ENCODE measurements at places on chromosomes 7 and 10. TPM values are rescaled to one million over a fixed set of nuclear protein-coding genes. Genes with fewer than 3 reads are reported as not detected.
A peak's percentile ranks its signal among the peaks of the same experiment; 100 is the strongest.

Gene DLX6
- total RNA-seq, result 1.2 TPM

Gene CRPPA
- total RNA-seq, result 9.9 TPM

GRCh38 chr10:124450012-124450782 lies at the start of gene NKX1-2:
Gene NKX1-2 (minus strand): TSS chr10:124450035. CDS start chr10:124449943, 92 bp downstream.
- DNase-seq, result no peak
- H3K36me3 ChIP-seq, result no peaks in the 10 kb centered on the region
- H3K4me1 ChIP-seq, result peaks cover 7% of the 10 kb centered on the region
- H3K27ac ChIP-seq, result no peak within 1 kb of the TSS
- peak within 1 kb of the TSS; percentile 48 for H3K4me3 ChIP-seq

DNA sequence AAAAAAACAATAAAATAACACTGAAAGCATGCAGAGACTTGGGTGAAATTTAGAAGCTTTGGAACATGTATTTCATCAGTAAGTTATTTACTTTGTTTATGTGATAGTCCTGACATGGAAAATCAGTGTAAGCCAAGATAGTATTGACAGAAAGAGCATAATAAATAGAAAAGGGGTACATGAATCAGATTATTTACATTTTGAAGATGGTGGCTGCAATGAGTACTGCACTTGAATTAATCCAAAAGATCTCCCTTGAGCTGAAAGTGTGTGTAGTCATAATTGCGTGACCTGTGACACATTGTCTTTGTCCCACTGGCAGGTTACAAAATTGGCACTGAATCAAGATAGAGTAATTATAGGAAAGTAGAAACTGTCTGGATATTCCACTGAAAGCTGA lies 562.9 kb downstream of the GFRA1 start:
- no peaks in the 10 kb centered on the region for H3K27me3 ChIP-seq
- no peak for DNase-seq
- H3K27ac ChIP-seq, result no peak overlapping the region
- no peaks in the 10 kb centered on the region for H3K4me1 ChIP-seq
- H3K36me3 ChIP-seq, result no peaks in the 10 kb centered on the region

Gene LAMB1
- 240 TPM for total RNA-seq

Gene KLLN
- total RNA-seq, result 0.81 TPM

Gene SEC61G
- total RNA-seq, result 198 TPM

DNA sequence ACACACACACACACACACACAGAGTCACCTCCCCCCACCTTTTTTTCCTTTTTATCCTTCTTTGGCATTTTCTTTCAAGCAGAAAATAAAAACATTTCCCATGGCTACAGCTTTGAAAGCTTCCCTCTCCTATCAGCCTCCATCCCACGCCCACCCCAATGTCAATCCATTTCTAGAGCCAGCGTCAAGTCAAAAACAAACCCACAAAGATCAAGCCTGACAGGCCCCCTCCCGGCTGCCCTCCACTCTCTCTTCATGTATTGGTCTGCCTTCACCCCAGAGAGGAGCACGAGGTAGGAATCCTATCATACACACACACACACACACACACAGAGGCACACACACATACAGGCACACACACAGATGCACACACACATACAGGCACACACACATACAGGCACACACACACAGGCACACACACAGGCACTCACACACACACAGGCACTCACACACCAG lies 8.0 kb upstream of the TNRC18 start:
- peaks cover 24% of the 10 kb centered on the region for H3K4me1 ChIP-seq
- peak overlapping the region; percentile 6 for H3K27ac ChIP-seq
- H3K27me3 ChIP-seq, result no peaks in the 10 kb centered on the region
- peaks cover 45% of the 10 kb centered on the region for H3K36me3 ChIP-seq
- no peak for DNase-seq

- no peak overlapping the region for H3K4me3 ChIP-seq
- no peaks in the 10 kb centered on the region for H3K36me3 ChIP-seq
- peak; percentile 20 for DNase-seq
- H3K27me3 ChIP-seq, result no peaks in the 10 kb centered on the region
Observed at GRCh38 chr7:112572669-112573301, 92.0 kb downstream of the LSMEM1 start.

DNA sequence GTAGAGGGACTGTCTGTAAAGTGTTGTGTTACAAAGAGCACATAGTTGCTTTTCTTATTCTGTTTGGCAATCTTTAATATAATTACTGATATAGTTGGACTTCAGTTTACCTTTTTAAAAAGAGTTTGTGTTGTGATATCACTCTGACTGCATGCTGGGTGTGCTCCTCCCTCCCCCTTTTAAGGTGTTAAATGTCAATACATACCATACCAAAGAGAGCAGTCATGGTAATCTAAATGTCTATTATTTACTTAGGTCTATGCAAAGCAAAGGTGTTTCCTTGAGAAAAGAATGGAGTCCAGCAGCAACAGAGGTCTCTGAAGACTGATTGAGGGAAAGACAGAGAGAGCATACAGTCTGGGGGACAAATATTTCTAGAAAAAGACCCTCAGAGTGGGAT lies 275.1 kb upstream of the NRP1 start:
- H3K4me1 ChIP-seq, result peaks cover 30% of the 10 kb centered on the region
- peak; percentile 25 for DNase-seq
- no peaks in the 10 kb centered on the region for H3K27me3 ChIP-seq
- H3K36me3 ChIP-seq, result no peaks in the 10 kb centered on the region

GRCh38 chr7:28595801-28596200 lies 183.5 kb downstream of the CREB5 start:
- H3K27ac ChIP-seq, result no peak overlapping the region
- no peaks in the 10 kb centered on the region for H3K27me3 ChIP-seq
- no peak overlapping the region for H3K4me3 ChIP-seq
- H3K36me3 ChIP-seq, result no peaks in the 10 kb centered on the region
- H3K4me1 ChIP-seq, result peaks cover 8% of the 10 kb centered on the region

- H3K27ac ChIP-seq, result no peak overlapping the region
- no peak overlapping the region for H3K4me3 ChIP-seq
- H3K27me3 ChIP-seq, result no peaks in the 10 kb centered on the region
- H3K36me3 ChIP-seq, result no peaks in the 10 kb centered on the region
- no peaks in the 10 kb centered on the region for H3K4me1 ChIP-seq
Observed at GRCh38 chr7:157926521-157927150, 589.8 kb downstream of the DNAJB6 start.

GRCh38 chr7:130040576-130040975 lies 10.6 kb downstream of the ZC3HC1 start:
- H3K36me3 ChIP-seq, result peaks cover 20% of the 10 kb centered on the region
- H3K27ac ChIP-seq, result no peak overlapping the region
- no peak for DNase-seq
- no peak overlapping the region for H3K4me3 ChIP-seq
- H3K27me3 ChIP-seq, result no peaks in the 10 kb centered on the region

Gene PLEKHS1
- 13.8 TPM for total RNA-seq

DNA sequence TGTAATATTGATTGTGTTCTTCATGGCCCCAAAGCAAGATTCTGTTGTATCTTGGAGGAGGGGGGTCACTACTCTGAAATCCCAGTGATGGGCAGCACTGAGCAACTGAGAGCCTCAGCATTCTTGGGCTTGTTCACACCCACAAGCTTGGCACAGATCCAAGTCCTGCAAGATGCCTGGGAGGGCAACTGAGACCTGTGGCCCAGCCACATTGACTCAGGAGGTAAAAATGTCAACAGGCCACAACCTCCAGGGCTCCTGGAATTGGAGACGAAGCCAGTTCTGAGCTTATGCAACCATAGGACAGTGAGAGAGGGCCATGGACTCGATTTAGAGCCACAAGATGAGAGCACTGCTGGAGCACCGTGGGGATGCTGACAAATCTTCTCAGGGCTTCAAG lies 3.1 kb upstream of the DOCK1 start:
- H3K4me3 ChIP-seq, result no peak overlapping the region
- peak; percentile 48 for DNase-seq
- H3K36me3 ChIP-seq, result peaks cover 34% of the 10 kb centered on the region
- H3K4me1 ChIP-seq, result peaks cover 37% of the 10 kb centered on the region

DNA sequence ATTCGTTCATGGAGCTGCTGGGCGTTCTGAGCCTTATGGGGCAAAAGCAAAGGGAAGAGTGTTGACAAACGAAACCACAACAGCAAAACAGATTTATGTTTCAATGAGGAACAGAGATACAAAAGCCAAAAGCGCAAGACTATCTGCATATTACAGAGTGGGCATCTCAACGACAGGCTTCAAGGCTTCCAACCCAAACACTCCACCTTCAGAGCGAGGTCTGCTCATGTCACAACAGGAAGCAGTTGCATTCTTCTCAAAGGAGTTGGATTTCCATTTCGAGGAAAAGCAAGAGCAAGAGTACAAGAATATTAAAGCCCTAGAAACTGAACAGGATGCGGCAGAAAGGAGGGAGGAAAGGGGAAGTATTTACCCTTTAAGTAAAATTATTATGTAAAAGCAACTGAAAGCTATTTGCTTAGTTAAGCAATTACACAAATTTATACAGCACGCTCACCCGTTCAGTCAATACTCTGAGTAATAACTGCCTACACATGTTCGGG lies 189.3 kb downstream of the ELMO1 start:
- no peak overlapping the region for H3K4me3 ChIP-seq
- no peak for DNase-seq
- no peak overlapping the region for H3K27ac ChIP-seq
- peaks cover 21% of the 10 kb centered on the region for H3K27me3 ChIP-seq
- no peaks in the 10 kb centered on the region for H3K4me1 ChIP-seq

DNA sequence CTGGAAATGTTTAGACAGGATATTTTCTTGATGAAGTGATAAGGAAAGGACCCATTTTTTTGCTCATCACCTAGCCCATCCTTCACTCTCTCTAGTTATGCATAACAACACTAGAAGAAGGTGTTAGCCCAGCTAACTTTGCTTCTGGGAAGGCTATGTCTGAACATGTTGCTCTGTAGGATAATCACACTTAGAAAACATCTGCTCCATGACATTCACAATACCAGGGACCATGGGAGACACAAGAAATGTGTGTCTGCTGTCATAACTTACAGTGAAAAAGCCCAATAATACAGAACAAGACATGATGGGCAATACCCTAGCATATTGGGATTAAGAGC lies 13.9 kb upstream of the ZNF282 start:
- DNase-seq, result no peak
- no peak overlapping the region for H3K27ac ChIP-seq
- H3K4me3 ChIP-seq, result no peak overlapping the region
- H3K27me3 ChIP-seq, result no peaks in the 10 kb centered on the region
- no peaks in the 10 kb centered on the region for H3K4me1 ChIP-seq

DNA sequence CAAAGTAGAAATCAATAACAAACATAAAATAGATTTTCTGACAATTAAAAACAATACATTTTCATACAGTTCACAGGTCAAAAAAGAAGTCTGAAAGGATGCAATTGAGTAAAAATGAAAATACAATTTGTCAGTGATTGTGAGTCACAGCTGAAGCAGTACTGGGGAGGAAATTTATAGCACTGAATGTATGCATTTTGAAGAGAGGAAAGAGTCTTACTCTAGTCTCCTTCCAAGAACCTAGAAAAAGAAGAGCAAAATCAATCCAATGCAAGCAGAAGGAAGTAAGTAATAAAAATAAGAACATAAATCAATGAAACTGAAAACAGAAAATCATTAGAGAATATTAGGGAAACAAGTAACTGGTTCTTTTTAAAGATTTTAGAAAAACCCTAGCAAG lies 507.2 kb upstream of the IGFBP3 start:
- peaks cover 10% of the 10 kb centered on the region for H3K4me1 ChIP-seq
- no peaks in the 10 kb centered on the region for H3K36me3 ChIP-seq
- H3K27me3 ChIP-seq, result no peaks in the 10 kb centered on the region
- no peak for DNase-seq
- H3K4me3 ChIP-seq, result no peak overlapping the region

GRCh38 chr7:36283711-36284130 lies 105.9 kb upstream of the ANLN start:
- peaks cover 88% of the 10 kb centered on the region for H3K4me1 ChIP-seq
- DNase-seq, result no peak
- no peaks in the 10 kb centered on the region for H3K27me3 ChIP-seq
- H3K4me3 ChIP-seq, result no peak overlapping the region

Gene MEOX2
- 12.6 TPM for total RNA-seq

Gene KCP
- 10.6 TPM for total RNA-seq

GRCh38 chr10:71351628-71352319 lies 32.7 kb downstream of the SLC29A3 start:
- peaks cover 29% of the 10 kb centered on the region for H3K4me1 ChIP-seq
- no peak overlapping the region for H3K27ac ChIP-seq
- H3K27me3 ChIP-seq, result peaks cover 32% of the 10 kb centered on the region

DNA sequence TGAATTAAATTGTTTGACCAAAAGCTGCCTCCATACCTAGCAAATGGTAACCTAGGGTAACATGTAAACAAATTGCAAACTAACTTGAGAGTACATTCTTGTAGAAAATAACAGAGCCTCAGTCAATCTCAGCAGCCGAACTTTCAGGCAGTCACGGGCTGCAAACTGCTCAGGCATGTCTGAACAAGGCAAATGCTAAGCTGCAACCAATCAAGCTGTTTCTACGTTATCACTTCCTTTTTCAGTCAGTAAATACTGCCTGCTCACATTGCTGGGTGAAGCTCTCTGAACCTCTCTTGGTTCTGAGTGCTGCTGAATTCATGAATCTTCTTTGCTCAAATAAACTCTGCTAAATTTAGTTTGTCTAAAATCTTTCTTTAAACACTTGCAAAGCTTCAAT lies 1212.4 kb downstream of the SORCS1 start:
- H3K27me3 ChIP-seq, result no peaks in the 10 kb centered on the region
- no peaks in the 10 kb centered on the region for H3K4me1 ChIP-seq
- no peaks in the 10 kb centered on the region for H3K36me3 ChIP-seq
- no peak overlapping the region for H3K27ac ChIP-seq
- H3K4me3 ChIP-seq, result no peak overlapping the region

GRCh38 chr7:142556740-142557139 lies 192.5 kb upstream of the PRSS1 start:
- no peaks in the 10 kb centered on the region for H3K36me3 ChIP-seq
- no peaks in the 10 kb centered on the region for H3K27me3 ChIP-seq
- H3K27ac ChIP-seq, result no peak overlapping the region
- peaks cover 46% of the 10 kb centered on the region for H3K4me1 ChIP-seq

Gene ARHGEF5
- 51.5 TPM for total RNA-seq

Gene GLRX3
- 61.4 TPM for total RNA-seq

DNA sequence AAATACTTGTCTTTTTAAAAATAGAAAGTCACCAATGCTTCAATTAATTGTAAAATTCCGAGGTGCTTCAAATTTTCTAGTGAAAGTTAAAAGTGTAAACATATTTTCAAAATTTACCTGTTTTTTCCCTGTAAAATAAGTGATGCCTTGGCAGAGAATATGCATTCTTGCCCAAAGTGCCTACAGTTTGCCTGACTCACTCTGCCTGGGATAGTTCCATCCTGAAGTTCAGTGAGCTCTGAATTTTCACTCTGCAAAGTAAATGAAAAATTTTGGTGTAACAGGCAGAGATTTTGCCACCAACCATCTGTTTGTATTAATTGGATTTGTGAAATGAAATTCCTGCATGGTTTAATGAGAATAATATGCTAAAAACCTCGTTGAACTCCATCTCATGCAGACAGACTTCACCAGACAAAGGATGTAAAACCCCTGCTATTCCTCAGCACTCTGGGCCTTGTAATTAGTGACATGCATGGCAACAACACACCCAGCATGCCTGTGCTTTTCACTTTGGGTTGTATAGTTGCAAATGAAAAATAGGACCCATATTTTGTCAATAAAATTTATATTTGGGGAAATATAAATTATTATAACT lies 117.4 kb upstream of the GNAI1 start:
- H3K36me3 ChIP-seq, result no peaks in the 10 kb centered on the region
- no peak overlapping the region for H3K27ac ChIP-seq
- no peak overlapping the region for H3K4me3 ChIP-seq
- no peaks in the 10 kb centered on the region for H3K4me1 ChIP-seq
- H3K27me3 ChIP-seq, result no peaks in the 10 kb centered on the region

Data from Calu3 (cell line).